Peyer's patch (tissue), 4 donors: ENCODE measurements at places on chromosomes 3 and 15.

DNA sequence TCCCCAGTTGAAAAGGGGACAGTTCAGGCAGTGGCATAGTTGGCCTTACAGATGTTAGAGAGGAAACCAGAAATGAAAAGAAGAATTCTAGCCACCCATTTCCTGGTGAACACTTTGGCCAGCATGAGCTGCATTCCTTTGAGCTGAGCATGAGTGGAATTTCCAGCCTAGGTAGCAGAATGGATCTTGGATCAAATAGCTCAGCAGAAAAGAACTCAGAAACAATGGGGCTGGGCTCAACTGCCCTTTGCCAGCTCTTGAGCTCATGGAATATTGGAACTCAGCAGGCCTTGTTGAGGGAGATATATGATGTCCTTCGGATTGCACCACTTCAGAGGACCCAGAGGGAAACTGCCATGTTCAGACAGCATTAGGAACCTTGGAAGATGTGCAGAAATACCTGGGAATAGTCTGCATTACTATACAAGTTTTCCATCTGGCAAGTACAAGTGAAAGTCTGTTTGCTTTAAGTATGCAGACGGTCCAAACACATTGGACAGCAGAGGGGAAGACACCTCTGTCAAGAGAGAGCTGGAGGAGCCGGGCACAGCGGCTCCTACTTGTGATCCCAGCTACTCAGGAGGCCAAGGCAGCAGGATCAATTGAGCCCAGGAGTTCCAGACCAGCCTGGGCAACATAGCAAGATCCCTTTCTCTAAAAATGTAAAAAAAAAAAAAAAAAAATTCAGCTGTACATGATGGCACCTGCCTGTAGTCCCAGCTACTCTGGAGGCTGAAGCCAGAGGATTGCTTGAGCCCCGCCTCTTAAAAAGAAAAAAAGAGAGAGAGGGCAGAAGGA lies 3.1 kb upstream of the CDV3 start:
- no peak for DNase-seq

DNA sequence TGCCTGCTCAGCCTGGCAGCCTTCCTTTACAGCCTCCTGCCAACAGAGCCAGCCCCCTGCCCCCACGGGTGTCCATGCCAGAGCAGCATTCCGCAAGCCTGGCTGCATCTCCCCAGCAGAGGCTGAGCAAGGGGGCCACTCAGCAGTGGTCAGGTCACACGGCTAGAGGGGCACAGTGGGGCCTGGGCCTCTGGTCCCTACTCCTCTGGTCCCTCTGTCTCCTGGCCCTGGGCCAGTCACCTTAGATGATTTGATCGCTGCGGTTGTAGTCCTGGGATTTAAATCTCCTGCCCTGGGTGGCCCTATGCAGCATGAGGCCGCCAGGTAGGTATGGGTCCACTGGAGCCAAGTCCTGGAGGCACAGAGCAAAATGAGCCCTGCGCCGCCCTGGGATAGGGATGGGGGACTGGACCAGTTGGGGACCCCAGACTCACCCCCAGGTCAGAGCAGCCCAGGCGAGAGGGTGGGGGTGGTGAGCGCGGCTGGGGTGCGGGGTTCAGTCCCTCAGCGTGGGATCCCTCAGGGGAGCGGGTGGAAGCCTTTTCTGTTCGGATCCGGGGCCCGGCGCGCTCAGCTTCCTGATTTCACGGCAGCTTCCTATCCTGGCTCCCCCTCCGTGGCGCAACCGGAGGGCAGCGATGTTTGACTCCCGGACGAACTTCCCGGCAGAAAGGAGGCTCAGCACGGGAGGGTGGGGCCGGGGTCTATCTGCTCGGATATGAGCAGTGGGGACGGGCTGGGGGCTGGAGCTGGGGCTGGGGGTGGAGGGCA lies at the start of gene ZBTB47:
ZBTB47 (plus strand) TSS at position 138 of the 771 bp plus-strand sequence. CDS start 4,659 bp downstream, outside the sequence.
- DNase-seq: peak; percentile 44

DNA sequence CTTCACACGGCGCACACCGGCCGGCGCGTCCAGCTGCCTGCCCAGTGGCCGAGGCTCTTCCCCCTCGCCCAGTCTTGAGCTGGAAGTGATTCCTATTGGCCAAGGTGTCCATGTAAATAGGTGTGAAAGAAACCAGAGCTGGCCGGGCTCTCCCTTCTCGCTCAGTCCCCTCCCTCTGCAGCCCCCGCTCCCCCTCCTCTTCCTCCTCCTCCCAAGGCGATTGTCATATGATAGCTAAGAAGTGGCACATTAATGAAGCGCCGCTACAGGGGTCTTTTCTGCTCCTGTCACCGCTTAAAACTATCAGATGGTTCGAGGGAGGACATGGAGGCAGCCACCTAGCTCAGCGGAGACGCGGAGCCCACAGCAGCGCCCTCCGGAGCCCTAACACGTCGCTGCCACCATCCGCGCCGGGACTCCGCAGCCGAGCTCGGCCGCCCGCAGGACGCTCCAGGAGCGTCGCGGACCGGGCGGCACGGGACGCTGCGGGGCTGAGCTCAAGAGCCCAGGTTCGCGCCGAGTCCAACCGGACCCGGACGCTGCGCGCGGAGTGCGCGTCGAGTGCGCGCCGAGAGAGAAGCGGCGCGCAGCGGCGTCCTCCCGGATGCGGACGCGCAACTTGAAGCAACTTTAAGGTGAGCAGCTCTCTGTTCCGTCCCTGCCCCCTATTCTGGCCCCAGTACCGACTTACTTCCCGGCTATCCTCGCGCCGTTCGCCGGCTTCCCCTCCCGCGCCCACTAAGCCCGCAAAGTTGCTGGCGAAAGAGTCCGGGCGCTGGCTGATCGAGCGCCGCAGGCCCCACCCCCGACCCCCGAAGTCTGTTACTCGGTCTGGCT lies at the start of gene FOXB1:
FOXB1 (plus strand) TSS at position 303 of the 837 bp plus-strand sequence. CDS start 653 bp downstream, outside the sequence.
- no peak for DNase-seq

GRCh38 chr3:63952248-63952594 lies 40.0 kb upstream of the SCAANT1 start:
- no peak for DNase-seq

DNA sequence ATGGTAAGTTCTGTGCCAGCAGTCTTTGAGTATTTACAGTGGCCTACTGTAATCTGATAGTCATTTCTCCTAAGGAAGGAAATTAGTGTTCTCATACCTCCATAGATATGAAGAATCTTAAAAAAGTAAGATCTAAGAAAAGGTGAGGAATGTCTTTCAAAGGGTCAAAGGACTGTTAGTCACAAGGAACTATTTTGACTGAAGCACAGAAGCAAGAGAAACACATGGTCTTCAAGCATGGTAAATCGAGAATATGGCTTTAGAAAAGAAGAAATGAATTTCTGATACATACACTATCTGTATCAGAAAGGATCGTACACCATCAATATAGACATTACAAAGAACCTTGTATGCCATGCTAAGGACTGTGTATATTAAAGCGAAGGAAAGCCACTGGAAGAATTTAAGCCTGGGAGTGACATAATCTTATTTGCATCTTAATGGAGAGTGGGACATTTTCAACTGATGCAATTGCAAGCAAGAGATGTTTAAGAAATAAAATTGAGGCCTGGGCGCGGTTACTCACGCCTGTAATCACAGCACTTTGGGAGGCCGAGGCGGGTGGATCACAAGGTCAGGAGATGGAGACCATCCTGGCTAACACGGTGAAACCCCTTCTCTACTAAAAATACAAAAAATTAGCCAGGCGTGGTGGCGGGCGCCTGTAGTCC lies 5.5 kb upstream of the ACAP2 start:
- no peak for DNase-seq

DNA sequence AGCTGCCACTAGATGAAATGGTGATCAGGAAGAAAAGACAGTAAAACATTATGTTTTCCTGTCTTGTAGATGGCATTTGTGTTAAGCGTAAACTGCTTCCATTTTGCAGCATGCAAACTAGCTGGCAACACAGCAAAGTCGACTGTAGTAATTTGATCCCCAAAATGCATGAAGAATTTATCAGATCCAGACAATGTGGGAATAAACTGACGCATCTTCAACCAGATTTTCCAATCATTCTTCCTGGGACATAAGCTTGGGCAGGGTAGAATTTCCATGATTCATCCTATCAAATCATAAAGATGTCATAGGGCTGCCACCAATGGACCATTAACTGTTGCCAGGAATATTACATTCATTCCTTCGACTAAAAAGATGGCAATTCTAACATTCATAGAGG lies 260.3 kb downstream of the ERC2 start:
- DNase-seq: no peak

DNA sequence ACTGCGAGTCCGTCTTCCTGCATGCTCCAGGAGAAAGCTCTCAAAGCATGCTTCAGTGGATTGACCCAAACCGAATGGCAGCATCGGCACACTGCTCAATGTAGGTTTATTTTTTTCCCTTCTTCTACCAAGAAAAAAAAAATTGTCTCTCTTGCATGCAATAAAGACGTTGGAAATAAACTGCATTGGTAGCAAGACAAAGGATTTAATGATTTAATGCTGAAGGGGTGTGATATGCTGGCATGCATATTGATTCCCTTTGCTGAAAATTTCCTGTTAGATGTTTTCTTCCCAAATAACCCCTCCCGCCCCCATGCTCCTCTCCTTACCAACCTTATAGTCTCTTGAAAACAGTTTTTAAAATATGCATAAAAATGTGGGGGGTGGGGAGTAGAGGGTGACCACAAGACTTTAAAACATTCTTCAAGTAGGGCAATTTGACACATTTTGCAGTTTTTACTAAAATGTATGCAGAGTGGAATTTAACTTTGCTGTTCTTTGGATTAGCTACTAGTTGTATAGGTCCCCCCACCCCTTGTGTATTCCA lies 799 bp downstream of the RARB start:
- no peak for DNase-seq

DNA sequence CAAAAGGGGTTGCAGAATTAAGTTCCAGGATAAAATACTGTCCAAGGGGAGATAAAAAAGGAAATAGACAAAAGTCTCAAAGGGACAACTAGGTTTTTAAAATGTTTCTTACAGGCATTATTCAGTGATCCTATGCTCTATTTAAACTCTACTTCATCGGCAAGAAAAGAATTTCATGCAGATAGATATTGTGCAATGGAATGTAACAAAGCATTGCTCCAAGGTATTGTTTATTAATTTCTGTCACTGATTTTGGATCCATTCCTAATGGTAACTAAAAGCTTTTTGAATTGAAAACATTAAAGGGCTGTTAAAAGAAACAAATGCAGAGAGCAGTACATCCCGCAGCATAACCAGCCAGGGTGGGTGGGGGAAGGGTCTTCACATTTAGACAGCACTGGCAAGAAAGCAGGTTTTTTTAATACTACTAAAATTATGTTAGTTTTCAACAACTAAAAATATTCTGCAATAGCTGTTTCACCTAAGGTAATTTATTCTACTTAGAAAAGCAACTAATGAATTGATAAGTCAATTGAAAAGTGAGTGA lies 82.9 kb downstream of the THBS1 start:
- no peak for DNase-seq

DNA sequence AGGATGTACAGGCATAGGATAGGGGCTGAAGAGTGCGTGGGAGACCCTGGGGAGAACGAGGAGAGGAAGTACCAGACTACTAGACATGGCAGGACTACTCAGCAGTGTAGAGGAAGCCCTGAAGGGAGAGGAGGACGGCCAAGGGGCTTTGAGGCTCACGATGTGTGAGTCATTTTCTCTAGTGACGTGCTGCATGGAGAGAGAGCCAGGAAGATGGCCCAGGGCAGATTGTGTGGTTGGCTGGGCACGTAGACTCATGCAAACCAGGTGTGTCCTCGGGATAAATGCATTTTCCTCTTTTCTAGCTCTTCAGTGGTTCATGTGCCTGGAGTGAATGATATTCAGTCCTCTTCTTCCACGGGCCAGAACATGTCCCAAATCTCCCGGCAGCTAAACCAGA lies 115.0 kb upstream of the ABHD17C start:
- no peak for DNase-seq

DNA sequence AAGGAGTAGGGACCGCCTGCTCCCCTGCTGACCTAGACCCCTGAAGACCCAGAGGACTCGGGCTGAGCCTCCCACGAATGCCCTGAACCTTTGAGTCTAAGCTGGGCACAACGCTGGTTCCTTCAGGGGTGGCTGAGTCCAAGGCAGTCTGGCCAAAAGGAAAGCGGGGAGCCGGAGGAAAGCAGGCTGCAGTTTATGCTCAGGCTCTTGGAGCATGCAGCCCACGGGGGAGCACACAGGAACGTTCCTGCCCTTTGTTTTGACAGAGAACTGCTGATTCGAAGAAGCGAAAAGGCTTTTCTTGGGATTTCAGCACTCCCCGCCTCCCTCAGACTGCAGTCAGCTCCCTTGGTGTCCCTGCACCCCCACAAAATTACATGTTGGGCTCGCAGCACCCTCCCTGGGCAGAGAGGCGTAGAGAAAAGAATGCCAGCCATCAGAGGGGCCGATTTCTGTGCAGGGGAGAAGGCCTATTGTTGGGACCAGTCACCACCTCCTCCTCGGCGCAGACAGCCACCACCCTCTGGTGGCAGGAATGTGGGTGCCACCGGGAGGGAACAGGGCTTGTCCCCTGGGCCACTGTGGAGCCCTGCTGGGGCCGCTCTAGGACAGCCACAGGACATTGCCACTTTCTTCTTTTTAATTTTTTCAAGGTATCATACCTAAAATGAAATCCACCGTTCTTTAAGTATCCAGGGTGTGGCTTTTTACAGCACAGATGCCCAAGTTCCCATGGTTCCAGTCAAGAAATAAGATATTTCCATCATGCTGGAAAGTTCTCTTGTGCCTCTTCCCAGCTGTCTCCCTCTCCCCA lies 72.2 kb downstream of the SMAD6 start:
- peak; percentile 91 for DNase-seq
